AG08395 (cell line): ENCODE measurements at places on chromosomes 1 and 21.

- DNase-seq: no peak
These were observed 16.2 kb downstream of the OLFML2B start for GRCh38 chr1:162007466-162007865.

DNA sequence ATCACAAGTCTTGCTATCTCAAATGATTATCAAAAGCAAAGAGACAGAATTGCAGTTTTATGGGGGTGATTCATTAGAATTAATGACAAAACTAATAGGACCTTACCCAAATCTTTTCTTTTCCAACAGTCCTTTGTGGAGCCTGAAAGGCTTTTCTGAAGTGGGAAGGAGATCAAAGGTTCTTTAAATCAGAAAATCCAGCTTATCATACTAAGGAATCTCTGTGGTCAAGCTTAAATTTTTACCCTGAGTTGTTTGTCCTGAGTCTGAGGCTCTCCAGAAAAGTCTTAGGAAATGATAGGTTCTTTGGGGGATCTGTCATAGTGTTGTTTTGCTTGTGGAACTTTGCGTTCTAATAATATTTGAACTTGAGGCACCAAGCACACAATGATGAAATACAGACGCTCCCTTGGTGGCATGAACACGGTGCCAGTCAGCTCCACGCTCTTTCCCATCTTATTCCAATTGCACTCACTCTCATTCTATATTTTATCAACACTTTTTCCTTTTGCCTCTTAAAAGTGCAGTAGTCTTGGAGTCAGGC, 38.0 kb upstream of the COL24A1 start:
- no peak for DNase-seq

GRCh38 chr1:21324368-21325141, 34.3 kb upstream of the ECE1 start:
- DNase-seq: peak; percentile 90

DNA sequence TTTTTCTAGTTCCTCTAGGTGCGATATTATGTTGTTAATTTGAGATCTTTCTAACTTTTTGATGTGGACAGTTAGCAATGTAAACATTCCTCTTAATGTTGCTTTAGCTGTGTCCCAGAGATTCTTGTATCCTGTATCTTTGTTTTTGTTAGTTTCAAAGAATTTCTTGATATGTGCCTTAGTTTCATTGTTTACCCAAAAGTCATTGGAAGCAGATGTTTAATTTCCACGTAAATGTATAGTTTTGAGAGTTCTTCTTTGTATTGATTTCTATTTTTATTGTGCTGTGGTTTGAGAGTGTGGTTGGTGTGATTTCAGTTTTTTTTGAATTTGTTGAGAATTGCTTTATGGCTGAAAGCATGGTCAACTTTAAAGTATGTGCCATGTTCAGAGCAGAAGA, 319.4 kb downstream of the PTBP2 start:
- no peak for DNase-seq
